ENCODE measurements at places on chromosomes 13 and 19.

GRCh38 chr13:107587681-107588080 is 627.7 kb downstream of the LIG4 start:
- DNase-seq: no peak

DNA sequence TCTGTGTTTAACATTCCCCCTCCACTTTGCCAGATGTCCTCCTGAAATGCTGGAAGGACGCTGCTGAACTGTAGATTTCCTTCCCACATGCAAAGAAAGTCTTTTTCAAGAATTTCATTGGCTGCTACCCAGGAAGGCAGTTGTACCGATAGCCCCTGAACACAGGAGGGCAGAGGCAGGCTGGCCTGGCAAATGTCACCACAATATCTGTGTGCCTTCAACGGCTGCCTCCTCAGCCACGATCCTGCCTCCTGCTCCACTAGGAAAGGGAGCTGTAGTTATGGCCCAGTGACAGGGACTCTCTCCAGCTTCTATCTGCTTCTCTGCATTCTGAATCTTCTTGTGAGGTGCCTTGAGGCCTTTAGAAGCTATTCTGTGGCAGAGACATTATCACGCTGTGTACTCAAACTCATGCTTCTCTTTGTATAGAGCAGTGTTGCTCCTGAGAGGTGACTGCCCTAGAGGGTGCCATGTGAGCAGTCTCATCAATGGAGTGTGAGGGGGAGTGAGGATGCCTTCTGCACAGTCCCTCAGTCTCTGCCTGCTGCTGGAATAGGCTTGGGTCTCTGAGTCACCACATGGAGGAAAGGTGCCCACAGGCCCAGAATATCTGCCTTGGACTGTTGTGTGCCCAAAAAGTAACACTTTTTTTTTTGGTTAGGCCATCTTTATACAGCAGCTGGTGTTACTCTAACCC is 279.8 kb downstream of the DNAJC15 start:
- no peak for DNase-seq

- DNase-seq: no peak
Measured at GRCh38 chr13:34025746-34026145, 207.8 kb downstream of the RFC3 start.

DNA sequence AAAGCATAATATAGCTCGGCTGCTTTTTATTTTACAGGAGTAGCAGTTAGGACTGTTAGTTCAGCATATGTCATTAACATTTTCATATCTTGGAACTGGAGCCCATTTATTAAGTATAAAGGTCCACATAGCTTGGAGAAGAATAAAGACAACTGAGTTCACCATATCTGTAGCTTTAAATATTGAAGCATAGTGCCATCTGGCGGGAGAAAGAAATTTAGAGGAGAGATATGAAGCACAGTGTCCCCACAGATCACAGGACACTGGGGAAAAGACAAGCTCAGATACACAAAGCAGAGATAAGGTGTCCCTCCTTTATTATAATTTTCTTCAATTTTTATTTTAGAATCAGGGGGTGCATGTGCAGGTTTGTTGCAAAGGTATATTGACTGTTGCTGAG is 104.7 kb upstream of the FREM2 start:
- no peak for DNase-seq

GRCh38 chr13:31037874-31038500 is 105.5 kb downstream of the TEX26 start:
- no peak for DNase-seq

- no peak for DNase-seq
Measured at GRCh38 chr19:37928527-37929286, 21.7 kb downstream of the SIPA1L3 start.

DNA sequence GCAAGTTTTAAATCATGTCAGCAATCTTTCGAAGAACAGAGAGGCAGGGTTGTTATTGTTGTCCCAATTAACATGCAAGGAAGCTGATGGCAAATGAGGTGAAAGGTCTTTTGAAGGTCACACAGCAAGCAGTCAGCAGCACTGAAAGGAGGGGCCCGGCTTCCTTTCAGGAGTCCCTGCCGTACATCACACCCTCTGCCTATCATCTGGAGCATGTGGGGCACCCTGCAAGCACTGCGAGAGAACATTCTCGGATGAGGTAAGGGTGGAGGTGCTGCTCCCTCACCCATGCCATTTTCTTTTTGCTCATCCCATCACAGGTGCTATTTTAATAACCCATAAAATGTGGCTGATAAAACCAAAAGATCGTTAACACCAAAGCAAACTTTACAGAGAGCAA is 111.2 kb downstream of the ENOX1 start:
- no peak for DNase-seq

DNA sequence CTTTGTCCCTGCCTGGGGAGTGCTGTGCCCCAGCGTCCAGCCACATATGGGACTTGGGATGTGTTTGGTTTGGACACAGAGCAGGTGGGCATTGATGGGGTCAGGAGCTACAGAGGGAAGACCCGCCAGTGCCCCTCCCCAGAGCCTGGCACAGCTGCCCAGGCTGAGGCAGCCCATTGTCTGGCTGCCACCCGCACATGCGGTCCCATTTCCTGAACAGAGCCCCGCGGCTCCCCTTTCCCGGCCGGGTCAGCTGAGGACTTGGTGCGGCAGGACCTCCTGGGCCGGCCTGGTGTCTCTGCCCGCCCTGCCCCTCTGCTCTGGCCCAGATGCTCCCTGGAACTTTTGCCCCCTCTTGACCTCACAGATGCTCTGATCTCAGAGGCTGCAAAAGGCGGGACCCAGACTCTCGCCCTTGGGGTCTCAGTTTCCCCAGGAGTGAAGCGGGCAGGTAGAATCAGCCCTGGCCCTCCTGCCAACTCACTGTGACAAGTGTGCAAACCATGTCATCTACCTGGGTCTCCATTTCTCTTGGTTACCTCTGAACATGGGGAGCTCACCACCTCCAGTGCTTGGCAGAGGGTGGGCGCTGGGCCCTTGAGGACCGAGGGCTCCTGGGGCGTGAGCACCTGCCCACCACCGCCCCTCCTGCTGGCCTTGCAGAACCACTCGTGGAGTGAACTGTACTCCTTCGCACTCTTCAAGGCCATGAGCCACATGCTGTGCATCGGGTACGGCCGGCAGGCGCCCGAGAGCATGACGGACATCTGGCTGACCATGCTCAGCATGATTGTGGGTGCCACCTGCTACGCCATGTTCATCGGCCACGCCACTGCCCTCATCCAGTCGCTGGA is 17.8 kb downstream of the HCN2 start:
- no peak for DNase-seq

DNA sequence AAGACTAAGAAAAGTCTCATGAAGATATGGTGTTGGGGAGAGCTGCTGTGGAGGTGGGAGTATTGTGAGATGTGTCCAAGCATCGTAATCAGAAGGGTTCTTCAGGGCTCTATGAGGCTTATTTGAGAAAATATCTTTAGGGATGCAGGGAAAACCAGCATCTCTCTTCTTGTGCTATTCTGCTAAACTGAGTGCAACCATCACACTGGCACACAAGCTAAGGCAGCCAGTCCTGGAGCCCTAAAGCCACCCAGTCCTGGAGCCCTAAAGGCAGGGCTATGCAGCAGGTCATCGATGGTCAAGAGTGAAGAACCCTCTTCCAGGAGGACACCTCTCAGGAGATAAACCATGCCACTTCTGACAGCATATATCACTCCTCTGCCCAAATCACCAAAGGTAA is 445.2 kb upstream of the MIR17HG start:
- DNase-seq: no peak

All from activated CD4-positive, alpha-beta T cell treated with anti-CD3 and anti-CD28 coated beads, Interleukin-2, amount 50 U/mL, for 4 hours (primary cell).